BJ (cell line): ENCODE measurements at places on chromosomes 13 and 19. TPM values are rescaled to one million over a fixed set of nuclear protein-coding genes. Genes with fewer than 3 reads are reported as not detected.

DBP gene
- polyA plus RNA-seq = 4.3 and 5.3 TPM in 2 replicates

NOSIP gene
- 59.2 and 87.6 TPM in 2 replicates for polyA plus RNA-seq

PSG7 gene
- 0.16 and 0.17 TPM in 2 replicates for polyA plus RNA-seq

LONP1 gene
- polyA plus RNA-seq = 55.4 and 77.4 TPM in 2 replicates

ZNF667 gene
- polyA plus RNA-seq = 1.9 and 3.2 TPM in 2 replicates

RAB20 gene
- polyA plus RNA-seq = 2.5 and 4.9 TPM in 2 replicates

FXYD3 gene
- polyA plus RNA-seq = not detected in 2 replicates

CASP14 gene
- not detected in 2 replicates for polyA plus RNA-seq

SLC6A16 gene
- 0.42 and 0.58 TPM in 2 replicates for polyA plus RNA-seq

ZNF708 gene
- 1.8 and 2.1 TPM in 2 replicates for polyA plus RNA-seq

SLC25A41 gene
- polyA plus RNA-seq = 0.05 TPM in 1 of 2 replicates, not detected in the other

WDR62 gene
- 2.1 and 5.3 TPM in 2 replicates for polyA plus RNA-seq

DPF1 gene
- 1.3 and 2.2 TPM in 2 replicates for polyA plus RNA-seq

LPAR2 gene
- 2.1 and 2.4 TPM in 2 replicates for polyA plus RNA-seq

WASF3 gene
- 9.5 and 13.0 TPM in 2 replicates for polyA plus RNA-seq
